ENCODE measurements at places on chromosomes 2 and 18.

DNA sequence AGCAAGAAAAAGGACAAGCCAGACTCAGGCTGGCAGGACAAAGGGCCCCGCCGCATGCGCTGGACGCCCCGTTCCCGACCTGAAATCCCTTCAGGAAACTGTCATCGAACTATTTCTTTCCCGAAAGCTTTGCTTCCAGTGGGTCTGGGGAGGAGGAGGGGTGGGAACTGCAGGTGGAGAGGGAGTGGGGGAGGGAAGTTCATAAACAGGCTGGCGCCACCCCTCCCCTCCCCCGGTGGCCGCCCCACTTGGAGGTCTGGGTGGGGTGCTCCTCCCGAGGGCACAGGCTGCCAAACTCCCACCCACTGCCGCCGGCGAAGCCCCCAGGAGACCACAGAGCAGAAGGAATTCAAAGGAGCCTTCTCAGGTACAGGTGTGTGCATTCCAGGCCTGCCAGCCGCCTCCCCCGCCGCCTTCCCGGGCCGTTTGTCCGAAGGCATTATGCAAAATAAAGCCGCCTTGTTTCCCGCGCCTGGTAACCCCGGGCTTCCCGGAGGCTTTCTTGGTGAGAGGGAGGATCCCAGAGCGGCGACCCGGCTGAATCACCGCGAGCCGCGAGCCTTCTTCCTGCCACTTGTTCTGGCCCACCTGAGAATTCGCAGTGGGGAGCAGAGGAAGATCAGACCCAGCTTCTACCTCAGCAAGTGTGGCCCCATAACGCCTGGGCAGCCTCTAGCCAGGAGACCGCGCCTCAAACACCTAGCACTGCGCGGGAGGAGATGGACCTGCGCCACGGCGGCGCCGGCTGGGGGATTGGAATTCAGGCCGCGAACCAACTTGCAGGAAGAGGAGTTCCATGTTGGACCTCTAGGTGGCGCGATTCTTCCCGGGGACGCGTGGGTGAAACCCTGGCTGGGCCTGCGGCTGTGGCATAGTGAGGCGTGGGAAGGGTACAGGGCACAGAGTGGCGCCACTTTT lies 101.9 kb downstream of the FOXI3 start:
- peaks cover 6% of the 10 kb centered on the region for H3K4me1 ChIP-seq
- no peak for ATAC-seq
- H3K4me3 ChIP-seq = peak overlapping the region; percentile 65
- H3K36me3 ChIP-seq = no peaks in the 10 kb centered on the region
- H3K27ac ChIP-seq = no peak overlapping the region

- H3K4me3 ChIP-seq = peak overlapping the region; percentile 13
- ATAC-seq = peak; percentile 66
Observed at GRCh38 chr2:29014811-29015421, 33.8 kb downstream of the TOGARAM2 start.

DNA sequence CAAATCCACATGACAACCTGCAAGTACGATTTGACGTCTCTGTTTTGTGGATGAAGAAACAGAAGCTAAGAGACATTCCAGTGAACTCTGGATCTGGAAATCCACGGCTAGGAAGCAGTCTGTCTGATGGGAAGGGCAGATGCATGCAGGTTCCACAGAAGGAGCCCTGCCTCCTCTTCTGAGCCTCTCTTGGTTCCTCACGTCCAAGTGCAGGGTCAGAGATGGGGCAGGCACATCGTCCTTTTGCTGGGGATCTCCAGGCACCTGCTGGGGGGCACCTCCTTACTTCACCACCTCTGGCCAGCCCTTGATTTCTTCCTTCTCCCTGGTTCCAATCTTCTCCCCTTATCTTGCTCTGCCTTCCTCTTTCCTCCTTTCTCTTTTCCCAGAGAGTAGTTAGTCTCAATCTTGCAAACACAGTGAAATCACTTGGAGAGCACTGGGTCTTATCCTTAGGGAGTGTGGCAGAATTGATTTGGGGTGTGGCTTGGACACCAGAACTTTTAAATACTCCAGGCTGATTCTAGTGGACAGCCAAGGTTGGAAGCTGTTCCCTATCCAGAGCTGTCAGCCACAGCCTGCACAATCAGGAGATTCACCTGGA lies 137.8 kb downstream of the BCL2 start:
- H3K4me3 ChIP-seq = peak overlapping the region; percentile 36
- H3K27ac ChIP-seq = peak overlapping the region; percentile 75
- no peak for ATAC-seq
- H3K4me1 ChIP-seq = peaks cover 95% of the 10 kb centered on the region
- peaks cover 47% of the 10 kb centered on the region for H3K36me3 ChIP-seq

GRCh38 chr2:194465641-194466040 lies 1191.4 kb upstream of the SLC39A10 start:
- no peak for ATAC-seq
- no peaks in the 10 kb centered on the region for H3K4me1 ChIP-seq
- H3K27ac ChIP-seq = no peak overlapping the region
- no peaks in the 10 kb centered on the region for H3K36me3 ChIP-seq
- H3K27me3 ChIP-seq = no peaks in the 10 kb centered on the region
- H3K4me3 ChIP-seq = no peak overlapping the region

- ATAC-seq = no peak
- no peak overlapping the region for H3K4me3 ChIP-seq
- H3K4me1 ChIP-seq = no peaks in the 10 kb centered on the region
- H3K27ac ChIP-seq = no peak overlapping the region
- no peaks in the 10 kb centered on the region for H3K27me3 ChIP-seq
Observed at GRCh38 chr2:25265802-25266201, 75.9 kb downstream of the DNMT3A start.

- H3K36me3 ChIP-seq = no peaks in the 10 kb centered on the region
- H3K27me3 ChIP-seq = no peaks in the 10 kb centered on the region
- ATAC-seq = no peak
- no peak overlapping the region for H3K27ac ChIP-seq
Observed at GRCh38 chr2:192148620-192149321, 46.0 kb downstream of the TMEFF2 start.

GRCh38 chr18:48565105-48565504 lies 26.3 kb downstream of the CTIF start:
- ATAC-seq = no peak
- H3K36me3 ChIP-seq = peaks cover 11% of the 10 kb centered on the region
- H3K27ac ChIP-seq = no peak overlapping the region

DNA sequence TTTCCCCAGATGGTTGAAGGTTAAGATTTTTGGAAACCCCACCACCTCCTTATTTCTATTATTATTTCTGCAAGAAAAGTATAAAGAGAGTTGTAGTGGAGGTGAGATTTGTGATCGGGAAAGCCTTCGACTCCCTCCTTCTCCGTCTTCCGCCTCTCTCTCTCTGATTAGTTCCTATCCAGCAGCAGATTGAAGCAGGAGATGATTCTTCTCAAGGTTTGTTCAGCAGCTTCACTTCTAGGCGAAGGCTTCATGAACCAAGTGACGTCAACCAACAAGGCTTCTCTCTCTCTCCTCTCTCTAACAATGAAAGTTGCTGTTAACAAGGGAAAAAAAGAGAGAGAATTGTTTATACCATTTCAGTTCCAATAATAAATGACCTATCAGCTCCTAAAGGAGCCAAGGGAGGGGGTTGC lies at the start of gene BAZ2B:
TSS of gene BAZ2B (minus strand) at position 263 of the 416 bp plus-strand sequence. CDS start 137,829 bp downstream, outside the sequence.
- H3K4me3 ChIP-seq = peak within 1 kb of the TSS; percentile 78
- H3K27me3 ChIP-seq = no peaks in the 10 kb centered on the region
- H3K36me3 ChIP-seq = no peaks in the 10 kb centered on the region
- H3K27ac ChIP-seq = peak within 1 kb of the TSS; percentile 72
- peak; percentile 56 for ATAC-seq

GRCh38 chr2:71611781-71612527 lies 158.6 kb downstream of the DYSF start:
- no peak overlapping the region for H3K4me3 ChIP-seq
- H3K4me1 ChIP-seq = no peaks in the 10 kb centered on the region
- no peak for ATAC-seq

Data from stimulated activated memory B cell treated with anti-CD40 and anti-IgM and Interleukin-4, amounts not matched to agents 10 μg/mL and 1 μg/mL and 100 μg/mL, for 72 hours (primary cell).